NCI-H1930 (cell line): ENCODE measurements at places on chromosomes 1 and 21.

DNA sequence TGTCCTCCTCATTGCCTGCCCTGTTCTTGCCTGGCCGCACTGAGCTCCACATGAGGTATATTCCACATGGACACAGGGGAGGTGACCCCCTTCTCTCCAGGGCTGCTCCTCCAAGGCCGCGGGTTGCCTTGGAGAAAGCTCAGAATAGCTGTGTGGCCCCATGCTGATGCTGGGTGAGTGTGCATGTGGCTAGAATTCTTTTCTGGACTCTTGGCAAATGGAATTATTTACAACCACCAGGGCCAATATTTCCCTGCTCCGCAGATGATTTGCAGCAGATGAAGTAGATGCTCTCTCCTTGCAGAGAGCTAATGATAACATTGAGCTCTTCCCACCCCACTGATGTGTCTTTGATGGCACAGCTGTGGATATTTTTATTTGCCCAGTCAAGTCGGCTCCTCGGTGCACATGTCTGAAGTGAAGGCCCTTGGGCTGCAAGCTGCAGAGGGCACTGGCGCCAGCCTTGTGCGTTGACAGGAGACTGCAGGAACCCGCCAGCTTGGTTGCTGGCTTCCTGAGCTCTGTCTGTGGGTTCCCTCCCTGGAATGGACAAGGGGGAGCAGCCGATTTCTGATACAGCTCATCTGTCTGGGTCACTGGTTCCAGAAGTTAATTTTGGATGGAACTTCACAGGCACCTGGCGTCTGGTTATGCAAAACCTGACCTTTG is 404.7 kb upstream of the VAMP3 start:
- DNase-seq: no peak

GRCh38 chr1:100759188-100759587 is 39.6 kb downstream of the VCAM1 start:
- no peak for DNase-seq

GRCh38 chr1:14725695-14726094 is 127.2 kb downstream of the KAZN start:
- DNase-seq: no peak

- DNase-seq: no peak
Measured at GRCh38 chr1:37073152-37073853, 39.0 kb upstream of the GRIK3 start.

DNA sequence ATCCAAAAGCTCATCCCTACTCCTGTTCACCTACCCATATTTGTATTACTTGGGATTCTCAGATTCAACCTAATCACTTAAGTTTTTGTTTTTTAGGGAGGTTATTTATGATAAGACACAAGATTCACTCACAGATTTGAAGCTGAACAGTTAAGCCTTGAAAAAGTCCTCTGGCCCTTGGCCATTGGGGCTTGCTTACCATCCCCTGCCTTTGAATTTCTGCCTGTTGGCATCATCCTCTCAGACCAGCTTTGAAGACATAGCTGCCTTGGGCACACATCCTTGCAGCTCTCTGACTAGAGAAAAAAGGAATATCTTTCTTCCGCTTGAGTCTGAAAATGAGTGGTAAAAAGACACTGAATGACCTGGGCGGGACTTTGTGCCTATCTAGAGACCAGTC is 41.8 kb upstream of the RALGPS2 start:
- no peak for DNase-seq

DNA sequence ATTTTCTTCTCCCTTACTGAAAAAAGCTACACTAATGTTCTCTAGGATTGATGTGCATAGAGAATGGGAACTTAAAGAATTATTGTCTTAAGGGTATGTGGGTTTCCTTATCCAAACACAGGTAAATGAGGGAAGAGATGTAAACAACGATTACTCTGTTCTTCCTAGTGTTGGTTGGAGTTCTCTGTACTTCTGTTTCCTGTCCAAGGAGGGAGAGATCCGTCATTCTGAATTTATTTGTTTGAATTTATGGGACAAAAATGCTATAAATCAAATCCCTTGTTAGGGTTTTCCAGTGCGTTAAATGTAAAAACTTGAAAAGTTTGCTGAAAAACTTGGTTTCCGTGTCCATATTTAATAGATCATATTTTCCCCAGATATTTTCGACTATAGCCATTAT is 29.6 kb downstream of the LAMC1 start:
- no peak for DNase-seq

- no peak for DNase-seq
Measured at GRCh38 chr1:82073659-82074058, 272.9 kb downstream of the ADGRL2 start.

DNA sequence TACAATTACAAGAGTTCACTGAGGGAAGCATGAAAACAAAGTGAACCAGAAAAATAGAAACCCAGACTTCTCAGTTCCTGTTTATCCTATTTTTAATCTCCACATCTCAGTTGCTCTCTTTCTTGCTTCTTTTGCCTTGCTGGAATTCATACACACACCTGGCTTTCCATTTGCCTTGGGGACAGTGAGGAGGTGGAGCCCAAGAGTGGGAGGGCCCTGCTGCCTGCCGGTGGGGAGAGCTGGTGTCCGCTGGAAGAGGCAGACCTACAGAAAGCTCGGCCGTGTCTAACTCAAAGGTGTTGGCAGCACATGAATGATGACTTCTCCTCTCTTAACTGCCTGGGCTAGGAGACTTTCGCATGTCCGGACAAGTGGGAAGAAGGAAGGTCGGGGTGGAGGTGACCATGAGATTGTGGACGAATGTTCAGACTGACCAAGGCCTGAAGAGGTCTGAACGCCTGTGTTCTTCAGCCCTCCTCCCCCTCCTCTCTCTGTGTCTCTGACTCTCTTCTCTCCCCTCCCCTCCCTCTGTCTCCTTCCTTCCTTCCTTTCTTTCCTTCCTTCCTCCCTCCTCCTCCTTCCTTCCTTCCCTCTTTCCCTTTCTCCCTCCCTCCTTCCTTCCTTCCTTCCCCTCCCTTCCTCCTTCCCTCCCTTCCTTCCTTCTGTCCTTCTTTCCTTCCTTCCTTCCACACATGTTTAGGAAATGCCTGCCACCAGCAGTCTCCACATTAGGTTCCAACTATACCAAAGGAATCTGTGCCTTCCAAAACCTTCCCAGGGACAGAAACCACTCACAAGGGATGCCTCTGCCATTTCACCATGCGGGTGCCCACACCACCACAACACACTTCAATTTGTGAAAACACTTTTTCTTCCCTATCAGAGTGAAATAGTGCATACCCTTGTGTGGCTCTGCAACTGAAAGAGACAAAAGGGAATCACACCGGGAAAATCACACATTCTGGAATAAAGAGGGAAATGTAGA is 157.3 kb upstream of the RUNX1 start:
- no peak for DNase-seq

DNA sequence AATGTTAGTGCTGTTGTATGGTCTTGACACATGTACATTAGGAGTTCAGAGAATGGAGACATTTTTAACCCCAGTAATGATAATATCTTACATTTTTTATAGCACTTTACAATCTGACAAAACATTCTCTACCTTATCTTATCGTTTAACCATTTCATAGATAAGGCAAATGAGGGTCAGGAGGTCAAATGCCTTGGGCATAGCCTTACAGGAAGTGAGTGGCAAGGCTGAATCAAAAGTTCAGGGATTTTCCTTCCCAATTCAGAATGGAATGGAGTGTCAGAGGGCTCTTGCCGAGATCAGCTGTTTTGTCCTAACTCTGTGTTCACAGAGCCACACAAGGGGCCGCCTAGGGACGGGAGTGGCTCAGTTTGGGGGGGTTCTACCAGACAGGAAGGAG is 57.6 kb upstream of the AK4 start:
- DNase-seq: no peak

DNA sequence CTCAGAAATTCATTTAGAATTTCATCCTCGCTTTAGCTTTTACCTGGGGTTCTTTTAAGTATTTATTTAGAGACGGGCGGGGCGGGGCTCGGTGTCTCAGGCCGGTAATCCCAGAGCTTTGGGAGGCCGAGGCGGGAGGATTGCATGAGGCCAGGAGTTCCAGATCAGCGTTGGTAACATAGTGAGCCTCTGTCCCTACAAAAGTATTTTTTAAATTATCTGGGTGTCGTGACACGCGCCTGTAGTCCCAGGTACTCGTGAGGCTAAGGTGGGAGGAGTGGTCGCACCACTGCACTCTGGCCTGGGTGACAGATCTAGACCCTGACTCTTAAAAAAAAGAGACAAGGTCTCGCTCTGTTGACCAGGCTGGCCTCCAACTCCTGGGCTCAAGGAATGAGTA is 942 bp upstream of the RSBN1 start:
- DNase-seq: no peak

GRCh38 chr1:109256085-109256484 is 6.7 kb downstream of the CELSR2 start:
- DNase-seq: no peak
